Stimulated activated CD8-positive, alpha-beta memory T cell treated with anti-CD3 and anti-CD28 coated beads, Interleukin-7, amount 100 ng/mL, for 1 hour (primary cell): ENCODE measurements at places on chromosomes 6 and 20.

GRCh38 chr6:154991207-154991606 is 3.9 kb upstream of the TIAM2 start:
- DNase-seq = no peak

GRCh38 chr20:33673114-33673409 is 1.2 kb downstream of the NECAB3 start:
- DNase-seq = no peak

DNA sequence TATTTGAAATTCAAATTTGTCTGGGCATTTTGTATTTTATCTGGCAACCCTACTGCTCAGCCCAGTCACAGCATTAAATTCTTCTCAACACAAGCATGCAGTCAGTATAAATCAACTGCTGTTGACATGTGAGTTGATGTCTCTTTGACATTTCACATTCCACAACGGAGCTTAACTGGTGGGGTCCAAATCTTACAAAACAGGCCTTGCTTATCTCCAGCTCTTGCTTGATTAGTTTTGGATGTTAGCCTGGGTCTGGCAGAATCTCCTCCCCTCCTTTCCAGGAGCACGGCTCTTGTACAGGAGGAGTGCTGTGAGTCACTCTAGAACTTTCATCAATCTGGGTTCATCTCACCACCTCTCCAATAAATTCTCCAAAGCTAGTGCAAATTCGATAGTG is 80.8 kb upstream of the PHACTR1 start:
- DNase-seq = no peak

GRCh38 chr20:53806683-53807401 is 213.2 kb upstream of the ZNF217 start:
- no peak for DNase-seq

- DNase-seq = no peak
Observed at GRCh38 chr20:34968042-34968775, 12.5 kb downstream of the MYH7B start.

DNA sequence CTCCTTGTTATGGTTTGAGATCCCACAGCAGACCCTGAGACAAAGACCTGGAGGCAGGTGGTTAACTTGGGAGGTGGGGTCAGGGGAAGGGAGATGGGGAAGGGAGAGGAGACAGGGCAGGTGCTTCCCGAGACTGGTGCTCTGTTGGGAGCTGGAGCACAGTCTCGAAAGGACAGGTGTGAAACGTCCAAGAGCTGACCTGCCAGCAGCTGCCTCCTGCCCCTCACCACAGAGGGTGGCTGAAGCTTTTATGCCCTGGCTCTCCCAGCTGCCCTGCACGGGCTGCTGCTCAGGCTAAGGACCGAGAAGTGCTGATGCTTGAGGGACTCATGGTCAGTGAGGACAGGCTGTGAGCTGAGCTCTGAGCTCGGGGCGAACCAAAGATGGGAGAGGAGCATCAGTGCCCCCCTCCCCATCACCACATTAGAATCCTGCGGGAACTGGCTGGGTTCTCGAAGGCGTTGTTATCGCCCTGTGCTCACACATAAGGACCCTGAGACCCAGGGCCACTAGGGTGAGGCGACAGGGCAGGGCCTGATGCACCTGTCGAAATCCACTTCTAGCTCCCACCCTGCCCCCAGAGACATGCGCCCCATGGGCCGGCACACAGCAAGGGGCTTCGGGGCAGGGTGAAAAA is 25.3 kb upstream of the CD93 start:
- DNase-seq = no peak

GRCh38 chr6:96784650-96785049 is 52.6 kb downstream of the GPR63 start:
- no peak for DNase-seq

DNA sequence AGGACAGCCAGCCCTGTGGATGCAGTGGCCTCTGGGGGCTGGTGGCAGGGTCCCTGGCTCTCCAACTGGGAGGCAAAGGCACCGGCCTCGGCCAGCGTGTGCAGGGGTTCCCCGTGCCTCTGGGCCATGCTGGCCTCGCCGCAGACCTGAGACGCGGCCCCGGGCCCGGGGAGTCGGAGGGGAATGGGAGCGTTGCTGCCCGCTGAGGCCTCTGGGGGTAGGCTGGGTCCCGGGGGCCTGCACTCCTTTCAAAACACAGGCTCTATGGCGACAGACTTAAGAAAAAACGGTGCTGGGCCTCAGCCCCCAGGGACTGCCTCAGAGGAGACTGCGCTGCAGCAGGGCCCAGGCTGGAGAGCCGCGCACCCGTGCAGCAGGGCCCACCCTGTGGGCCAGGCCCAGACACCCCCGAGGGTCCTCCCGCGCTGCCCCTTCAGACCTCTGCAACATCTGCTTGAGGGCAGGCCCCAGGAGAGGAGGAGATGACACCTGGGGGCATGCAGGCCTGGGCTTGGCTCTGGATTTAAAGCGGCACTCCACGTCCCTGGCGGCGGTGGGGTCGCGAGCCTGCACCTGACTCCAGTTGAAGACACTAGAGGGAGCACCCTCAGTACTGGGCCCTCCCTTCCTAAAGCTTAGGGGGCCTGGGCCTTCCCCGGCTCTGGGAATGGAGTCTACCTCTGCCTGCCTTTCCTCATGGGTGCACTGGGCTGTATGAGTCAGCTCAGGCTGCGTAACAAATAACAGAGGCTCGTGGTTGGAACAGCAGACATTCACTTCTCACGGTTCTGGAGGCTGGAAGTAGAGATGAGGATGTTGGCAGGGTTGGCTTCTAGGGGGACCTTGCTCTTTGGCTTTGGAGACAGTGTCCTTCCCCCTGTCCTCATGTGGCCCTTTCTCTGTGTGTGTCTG is 117.4 kb upstream of the RPS6KA2 start:
- no peak for DNase-seq
